ENCODE measurements at places on chromosomes 5 and 9.

DNA sequence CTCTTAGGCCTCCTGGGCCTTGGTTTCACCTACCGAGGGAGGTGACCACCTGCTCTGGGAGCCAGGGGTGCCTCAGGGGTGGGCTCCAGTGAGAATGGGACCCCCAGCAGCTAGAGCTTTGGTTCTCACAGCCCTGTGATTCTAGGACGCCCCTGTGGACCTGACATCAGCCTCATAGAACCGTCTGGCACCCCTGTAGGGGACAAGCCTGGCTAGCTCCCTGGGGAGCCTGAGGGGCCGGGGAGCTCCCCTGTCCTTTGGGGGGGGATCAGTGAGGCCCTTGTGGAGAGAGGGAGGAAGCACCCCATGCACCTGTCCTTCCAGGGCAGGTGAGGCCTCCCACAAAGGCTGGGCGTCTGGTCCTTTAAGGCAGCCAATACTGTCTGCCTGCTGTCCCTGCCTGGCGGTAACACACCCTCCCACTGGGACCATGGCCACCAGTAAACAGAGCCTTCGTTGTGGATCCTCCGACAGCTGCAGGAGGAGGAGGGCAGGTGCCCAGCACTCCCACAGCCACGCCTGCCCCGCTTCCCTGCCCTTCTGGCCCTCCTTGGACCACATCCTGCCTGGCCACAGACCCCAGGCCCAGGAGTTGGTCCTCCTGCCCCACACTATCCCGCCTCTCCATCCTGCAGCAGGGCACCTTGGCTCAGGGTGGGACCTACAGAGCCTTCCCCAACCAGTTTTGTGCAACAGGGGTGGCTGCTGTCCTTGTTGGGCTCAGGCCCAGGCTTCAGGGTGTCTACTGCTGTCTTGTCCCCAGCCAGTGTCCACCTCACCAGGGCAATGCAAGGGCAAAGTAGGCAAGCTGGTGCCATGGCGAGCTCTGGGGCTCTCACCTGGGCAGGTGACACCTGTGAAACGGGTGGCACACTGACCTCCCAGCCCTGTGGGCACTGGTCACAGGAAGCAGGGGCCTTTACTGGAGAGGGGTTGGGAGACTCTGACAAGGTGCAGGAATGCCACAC, 3.0 kb upstream of the TUBB4B start:
- no peak for DNase-seq

DNA sequence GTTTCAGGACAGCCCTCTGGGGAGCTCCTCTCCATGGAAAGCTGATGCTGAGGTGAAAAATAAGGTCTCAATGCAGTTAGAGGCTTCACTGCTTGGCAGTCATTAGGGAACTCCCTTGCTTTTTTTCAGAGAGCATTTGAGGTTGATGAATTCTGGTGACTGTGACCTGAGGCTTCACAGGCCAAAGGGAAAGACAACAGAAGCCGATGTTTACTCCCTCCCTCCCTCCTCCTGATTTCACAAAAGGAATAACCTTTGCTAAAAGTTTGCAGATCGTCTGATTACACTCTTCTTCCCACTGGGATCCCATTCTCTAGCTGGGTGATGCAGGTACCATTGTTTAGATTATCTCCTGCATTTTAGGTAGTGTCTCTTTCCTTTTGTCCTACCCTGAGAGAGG, 329.4 kb downstream of the KIF4B start:
- no peak for DNase-seq

GRCh38 chr9:76181781-76182180, 212.4 kb downstream of the RFK start:
- no peak for DNase-seq

- DNase-seq: no peak
Observed at GRCh38 chr9:7328453-7328852, 471.1 kb downstream of the DMAC1 start.

GRCh38 chr9:130207241-130207992, 35.2 kb downstream of the NCS1 start:
- DNase-seq: no peak

DNA sequence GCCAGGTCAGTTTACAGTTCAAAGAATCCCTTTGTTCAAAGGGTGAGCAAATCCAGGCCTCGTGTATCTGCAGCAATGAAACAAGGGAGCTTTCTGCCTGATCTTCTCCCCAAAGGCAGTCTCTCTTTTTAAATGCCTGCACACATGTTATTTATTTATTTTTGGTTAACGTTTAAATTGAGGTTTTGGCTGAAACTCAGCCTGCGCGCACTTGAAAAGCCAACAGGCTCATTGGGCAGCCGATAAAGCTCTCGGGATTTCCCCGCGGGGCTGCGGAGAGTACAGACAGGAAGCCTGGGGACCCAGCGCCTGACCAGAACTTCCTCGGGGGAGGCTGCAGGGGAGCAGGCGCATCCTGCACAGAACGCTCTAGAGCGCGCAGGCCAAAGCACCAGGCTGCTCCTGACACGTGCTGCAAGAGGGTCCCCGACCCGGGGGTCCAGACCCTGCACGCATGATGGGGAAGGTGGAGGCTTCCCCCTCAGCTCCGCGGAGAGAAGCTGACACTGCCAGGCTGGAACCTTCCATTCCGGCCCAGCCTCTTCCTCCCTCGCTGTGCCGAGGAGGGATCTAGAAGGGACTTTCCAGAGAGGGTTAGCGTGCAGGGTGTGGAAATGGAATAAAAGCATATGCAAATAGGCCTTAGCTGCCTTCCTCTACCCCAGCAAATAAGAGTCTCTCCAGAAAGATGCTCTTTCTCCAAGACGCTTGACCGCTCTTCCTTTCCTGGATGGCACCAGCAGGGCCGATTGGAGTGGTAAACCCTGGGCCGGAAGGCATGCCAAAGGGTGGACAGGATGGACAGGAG, 46.1 kb downstream of the PTTG1 start:
- DNase-seq: no peak

- no peak for DNase-seq
Observed at GRCh38 chr9:101229606-101230005, 155.2 kb downstream of the BAAT start.

DNA sequence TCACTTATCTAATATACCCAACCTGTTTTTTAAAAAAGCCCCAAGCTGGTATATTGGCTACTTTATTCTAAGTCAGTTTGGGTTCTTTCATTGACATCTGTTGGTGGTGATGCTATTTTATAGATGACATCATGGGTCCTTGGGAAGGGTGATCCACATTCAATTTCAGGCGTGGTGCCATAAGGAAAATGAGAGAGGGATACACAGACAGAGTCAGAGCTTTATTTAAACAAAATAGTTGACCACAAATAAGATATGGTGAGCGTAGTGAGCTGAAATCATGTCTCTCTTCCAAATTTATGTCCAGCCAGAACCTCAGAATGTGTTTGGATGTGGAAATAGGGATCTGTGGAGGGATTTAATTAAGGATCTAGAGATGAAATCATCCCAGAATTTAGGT, 302.4 kb downstream of the MAT2B start:
- DNase-seq: no peak

GRCh38 chr9:7325995-7326394, 473.6 kb downstream of the DMAC1 start:
- DNase-seq: no peak

GRCh38 chr5:137648361-137648760, 87.5 kb downstream of the KLHL3 start:
- DNase-seq: no peak

GRCh38 chr5:138706655-138707480, 46.4 kb upstream of the CTNNA1 start:
- DNase-seq: no peak

- no peak for DNase-seq
Observed at GRCh38 chr5:95913663-95914062, 48.0 kb downstream of the ELL2 start.

GRCh38 chr9:20604562-20604961, 17.7 kb downstream of the MLLT3 start:
- DNase-seq: no peak

DNA sequence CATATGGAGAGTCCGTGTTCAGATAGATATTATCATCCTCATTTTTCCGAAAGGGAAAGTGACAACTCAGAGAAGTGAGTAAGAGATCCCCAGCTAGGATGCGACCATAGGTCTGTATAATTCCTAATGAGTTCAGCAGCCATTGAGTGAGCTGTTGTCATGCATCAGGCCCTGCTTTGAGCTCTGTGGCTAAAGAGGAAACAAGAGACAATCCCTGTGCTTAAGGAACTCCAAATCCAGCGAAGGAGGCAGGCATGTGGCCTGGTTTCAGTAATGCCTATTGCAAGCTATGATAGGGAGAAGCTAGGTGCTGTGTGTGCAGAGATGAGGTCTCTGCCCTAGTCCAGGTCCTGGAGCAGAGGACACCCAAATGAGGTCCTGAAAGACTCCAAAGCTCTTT, 192.8 kb downstream of the ACTL7B start:
- DNase-seq: no peak

DNA sequence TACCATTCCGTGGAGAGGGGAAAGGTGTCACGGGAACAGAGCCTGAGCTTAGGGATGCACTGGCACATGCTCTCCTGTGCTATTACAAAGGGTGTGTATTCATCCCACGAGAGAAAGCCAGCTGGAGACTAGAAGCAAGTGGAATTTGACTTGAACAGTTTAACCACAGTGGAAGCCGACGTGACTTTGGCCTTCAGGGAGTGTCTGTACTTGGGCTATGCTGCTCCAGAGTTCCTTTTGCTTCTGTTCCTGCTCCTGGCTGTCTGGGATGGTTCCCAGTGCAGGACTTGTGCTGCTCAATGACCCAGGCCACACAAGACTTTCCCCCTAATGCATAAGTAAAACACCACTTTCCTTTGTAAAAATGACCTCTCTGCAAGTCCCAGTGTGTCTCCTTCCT, 7.9 kb upstream of the NFIL3 start:
- DNase-seq: no peak

GRCh38 chr5:153372425-153373129, 117.9 kb upstream of the GRIA1 start:
- DNase-seq: no peak

- DNase-seq: peak; percentile 45
Observed at GRCh38 chr9:19229595-19230354, 718 bp upstream of the DENND4C start.

DNA sequence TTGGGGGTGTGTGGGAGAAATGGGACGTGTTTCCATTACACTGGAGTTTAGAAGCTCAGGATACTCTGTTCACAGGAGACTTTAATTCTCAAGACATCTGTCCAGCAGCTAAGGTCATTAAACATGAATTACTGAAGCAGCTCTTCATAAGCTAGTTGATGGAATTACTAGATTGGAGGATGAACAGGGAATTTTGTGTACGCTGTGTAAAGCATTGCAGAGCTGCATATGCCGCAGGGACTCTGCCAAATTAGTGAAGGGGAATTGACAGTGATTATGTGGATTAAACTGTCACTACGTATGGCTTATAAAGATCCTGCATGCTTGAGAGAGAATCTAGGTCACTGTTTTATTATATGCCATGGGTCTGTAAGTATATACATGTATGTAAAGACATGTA, 177.5 kb upstream of the TBC1D2 start:
- DNase-seq: no peak

DNA sequence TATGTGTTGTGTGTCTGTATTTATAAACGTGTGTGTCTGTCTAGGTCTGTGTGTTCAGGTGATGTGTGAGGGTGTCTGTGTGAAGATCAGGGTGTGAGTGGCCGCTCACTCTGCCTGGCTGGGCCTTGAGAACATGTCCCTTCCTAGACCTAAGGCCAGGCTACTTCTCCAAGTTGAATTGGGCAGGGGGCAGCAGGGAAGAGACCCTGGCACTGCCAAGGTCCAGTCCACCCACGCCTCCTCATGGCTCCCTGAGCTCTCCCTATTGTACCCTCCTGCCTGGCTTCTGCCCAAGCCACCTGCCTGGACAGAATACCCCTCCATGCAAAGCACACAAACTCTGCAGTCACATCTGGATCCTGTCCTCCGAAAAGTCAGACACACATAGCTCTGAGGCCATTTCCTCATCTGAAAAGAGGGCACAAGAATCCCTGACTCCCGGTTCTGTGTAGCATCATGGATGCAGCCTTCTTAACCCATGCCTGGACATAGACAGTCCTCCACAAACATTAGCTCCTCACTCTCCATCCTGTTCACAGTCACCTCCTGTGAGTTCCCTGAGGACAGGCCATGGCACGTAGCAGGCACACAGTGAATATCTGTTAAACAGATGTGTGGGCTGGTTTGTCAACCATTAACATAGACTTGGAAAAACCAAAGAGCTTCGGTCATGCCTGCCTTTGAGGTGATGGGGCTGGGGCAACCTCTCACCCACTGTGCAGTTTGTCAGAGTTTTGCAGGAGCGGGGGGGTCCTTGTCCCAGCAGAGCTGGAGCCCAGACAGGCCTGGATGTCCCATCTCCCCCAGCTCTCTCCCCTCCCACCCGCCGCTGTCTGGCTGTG, 167.8 kb upstream of the MVB12B start:
- no peak for DNase-seq

DNA sequence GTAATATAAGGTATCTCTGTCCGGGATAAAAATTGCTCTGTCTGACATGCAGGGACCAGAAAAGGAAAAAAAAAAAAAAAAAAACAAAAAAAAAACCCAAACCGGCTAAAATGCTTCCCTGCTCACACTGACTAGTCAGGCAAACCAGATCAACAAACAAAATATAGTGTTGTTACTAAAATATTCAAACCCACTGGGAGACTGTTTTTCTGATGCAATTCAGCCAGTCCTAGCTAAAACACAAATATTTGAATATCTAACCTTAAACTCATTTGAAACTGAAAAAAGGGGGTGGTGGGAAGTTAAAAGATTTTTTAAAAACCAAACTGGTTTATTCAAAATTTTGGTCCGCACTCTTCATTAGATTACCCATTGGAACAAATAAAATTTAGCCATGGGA, 61.0 kb downstream of the APBA1 start:
- no peak for DNase-seq

GRCh38 chr5:673161-673830, 19.9 kb downstream of the TPPP start:
- DNase-seq: no peak

- no peak for DNase-seq
Observed at GRCh38 chr5:80653502-80653901, 950 bp upstream of the MSH3 start.

DNA sequence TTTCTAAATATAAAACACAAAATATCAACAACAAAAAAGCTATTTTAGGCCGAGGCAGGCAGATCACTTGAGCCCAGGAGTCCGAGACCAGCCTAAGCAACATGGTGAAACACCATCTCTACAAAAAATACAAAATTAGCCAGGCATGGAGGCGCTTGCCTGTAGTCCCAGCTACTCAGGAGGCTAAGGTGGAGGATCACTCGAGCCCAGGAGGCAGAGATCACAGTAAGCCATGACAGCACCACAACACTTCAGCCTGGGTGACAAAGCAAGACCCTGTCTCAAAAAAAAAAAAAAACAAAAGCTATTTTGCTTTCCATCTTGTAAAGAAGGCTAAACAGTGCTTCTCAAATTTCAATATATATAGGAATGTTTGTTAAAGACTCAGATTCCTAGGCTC, 11.3 kb downstream of the C5orf15 start:
- DNase-seq: no peak

- DNase-seq: no peak
Observed at GRCh38 chr9:2302606-2303005, 287.5 kb downstream of the SMARCA2 start.

- DNase-seq: no peak
Observed at GRCh38 chr9:7209990-7210389, 452.2 kb downstream of the KDM4C start.

DNA sequence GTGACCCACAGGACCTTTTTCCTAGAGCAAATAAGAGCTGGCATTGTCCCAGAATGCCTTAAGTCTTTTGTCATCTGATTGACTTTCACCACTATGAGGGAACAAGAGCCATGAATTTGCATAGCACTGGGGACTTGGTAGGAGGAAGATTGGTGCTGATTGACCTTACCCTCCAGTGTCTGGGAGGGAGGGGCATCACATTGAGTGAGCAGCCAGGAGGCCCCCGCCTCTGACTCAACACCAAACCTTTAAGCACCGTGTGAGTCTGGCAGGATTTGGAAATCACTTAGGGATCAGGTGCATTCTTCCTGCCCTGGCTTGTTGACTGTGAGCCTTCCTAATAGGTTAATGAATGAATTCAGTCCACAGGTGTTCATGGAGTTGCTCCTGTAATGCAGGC, 40.7 kb downstream of the WNK2 start:
- DNase-seq: no peak
